ENCODE measurements at places on chromosomes 1 and 21.

GRCh38 chr1:32178380-32179192 is 889 bp upstream of the TXLNA start:
- no peak for DNase-seq

- DNase-seq, result no peak
These were observed 25.8 kb downstream of the MACO1 start for GRCh38 chr1:25456502-25456901.

DNA sequence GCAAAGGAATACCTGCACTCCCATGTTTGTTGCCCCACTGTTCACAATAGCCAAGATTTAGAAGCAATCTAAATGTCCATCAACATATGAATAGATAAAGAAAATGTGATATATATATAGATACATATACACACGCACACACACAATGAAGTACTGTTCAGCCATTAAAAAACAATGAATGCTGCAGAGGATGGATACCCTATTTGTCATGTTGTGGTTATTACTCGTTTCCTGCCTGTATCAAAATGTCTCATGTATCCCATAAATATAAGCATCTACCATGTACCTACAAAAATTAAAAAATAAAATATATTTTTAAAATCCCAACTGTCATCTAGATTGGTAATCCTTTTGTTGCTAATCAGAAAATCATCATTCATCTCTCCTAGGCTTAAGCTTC is 634.8 kb upstream of the ADGRL2 start:
- no peak for DNase-seq

- DNase-seq, result no peak
These were observed 476.5 kb upstream of the VAMP3 start for GRCh38 chr1:7294636-7295035.

GRCh38 chr1:161718559-161719324 is 2.6 kb upstream of the FCRLB start:
- no peak for DNase-seq

GRCh38 chr1:2821966-2822620 is 20.6 kb upstream of the TTC34 start:
- peak; percentile 59 for DNase-seq

- no peak for DNase-seq
These were observed 14.2 kb upstream of the MYOM3 start for GRCh38 chr1:24126018-24126671.

DNA sequence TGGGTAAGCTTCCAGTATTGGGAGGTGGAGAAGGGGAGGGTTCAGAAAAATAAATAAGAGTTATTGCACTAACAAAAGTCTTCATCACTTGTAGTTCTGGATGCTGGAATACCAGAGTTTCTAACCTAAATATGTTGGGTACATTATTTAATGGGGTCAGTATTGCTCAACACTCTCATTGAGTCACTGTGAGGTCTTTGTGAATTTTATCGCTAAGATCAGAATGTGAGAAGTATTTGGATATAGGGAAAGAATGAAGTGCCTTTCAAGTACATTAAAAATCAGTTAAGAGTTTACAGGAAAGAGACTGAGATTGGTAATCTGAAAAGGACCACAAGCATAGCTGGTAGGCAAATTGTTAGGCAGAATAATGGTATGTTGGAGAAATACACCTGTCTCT is 8.8 kb downstream of the SNRPE start:
- no peak for DNase-seq

DNA sequence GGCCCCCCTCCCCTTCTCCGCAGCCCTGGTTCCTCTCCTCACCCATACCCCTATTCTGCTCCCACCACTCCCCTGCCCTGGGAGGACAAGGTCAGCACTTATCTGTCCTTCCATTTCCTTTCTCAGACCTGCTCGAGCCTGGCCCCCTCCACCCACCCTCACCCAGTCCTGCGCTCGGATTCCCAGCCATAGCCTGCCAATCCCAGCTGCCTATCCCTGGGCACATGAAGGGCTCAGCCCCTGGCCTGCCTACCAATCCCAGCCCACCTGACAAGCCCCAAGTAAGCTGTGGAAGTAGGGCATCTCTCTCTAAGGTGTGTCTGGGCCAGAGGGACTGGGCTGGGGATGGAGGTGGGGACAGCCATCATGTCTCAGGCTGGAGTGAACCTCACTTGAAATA is 5.4 kb downstream of the BLACAT1 start:
- no peak for DNase-seq

- no peak for DNase-seq
These were observed 34.9 kb downstream of the SEC16B start for GRCh38 chr1:177934927-177935326.

DNA sequence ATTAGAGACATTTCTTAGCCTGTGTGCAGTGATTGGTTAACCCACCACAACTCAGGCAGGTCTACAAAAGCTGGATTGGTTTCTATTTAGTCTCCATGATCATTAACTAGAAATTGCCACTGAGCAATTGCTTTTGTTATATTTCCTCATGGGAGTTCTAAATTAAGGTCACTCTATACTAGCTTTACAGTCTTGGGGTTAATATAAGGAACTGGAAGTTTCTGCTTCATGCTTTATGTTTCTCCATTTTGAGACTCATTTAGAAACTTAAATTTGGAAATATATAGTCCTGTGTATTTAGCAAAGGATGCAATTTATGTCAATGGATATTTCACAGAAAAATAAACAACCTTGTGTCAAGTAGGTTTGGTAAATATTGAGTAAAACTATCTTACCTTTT is 137.5 kb downstream of the HLX start:
- no peak for DNase-seq

- DNase-seq, result no peak
These were observed 41.3 kb upstream of the TACSTD2 start for GRCh38 chr1:58618303-58618702.

- peak; percentile 90 for DNase-seq
These were observed 24.7 kb downstream of the CDK18 start for GRCh38 chr1:205528887-205529825.

- DNase-seq, result peak; percentile 29
These were observed 876 bp downstream of the RAB29 start for GRCh38 chr1:205774198-205775014.

DNA sequence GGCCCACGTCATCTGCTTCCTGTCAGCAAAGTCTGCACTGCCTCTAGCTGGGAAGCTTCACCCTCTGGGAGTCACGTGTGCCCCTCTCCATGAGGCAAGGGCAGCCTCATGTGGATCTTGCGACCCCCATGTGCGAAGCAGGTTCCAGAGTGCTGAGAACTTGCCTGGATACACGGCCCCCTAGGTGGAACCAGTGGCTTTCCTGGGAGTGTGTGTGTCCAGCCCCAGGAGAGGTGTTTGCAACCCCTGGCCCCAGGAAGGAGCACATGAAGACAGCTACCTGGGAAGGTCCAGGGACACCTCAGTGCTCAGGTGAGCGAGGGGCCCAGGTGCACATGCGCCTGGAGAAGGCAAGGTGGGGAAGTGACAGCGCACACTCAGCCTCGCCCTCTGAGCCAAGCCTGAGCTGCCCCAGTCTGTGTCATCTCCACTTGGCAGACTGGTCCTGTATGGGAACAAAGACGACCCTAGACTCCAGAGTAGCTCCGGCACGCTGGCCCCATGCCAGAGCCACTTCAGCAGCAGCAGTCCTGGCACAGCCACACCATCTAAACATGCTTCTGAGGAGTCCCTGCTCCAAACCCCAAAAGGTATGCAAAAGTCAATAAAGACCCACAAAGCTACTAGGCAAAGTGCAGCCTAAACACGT is 8.9 kb downstream of the LSS start:
- DNase-seq, result no peak

DNA sequence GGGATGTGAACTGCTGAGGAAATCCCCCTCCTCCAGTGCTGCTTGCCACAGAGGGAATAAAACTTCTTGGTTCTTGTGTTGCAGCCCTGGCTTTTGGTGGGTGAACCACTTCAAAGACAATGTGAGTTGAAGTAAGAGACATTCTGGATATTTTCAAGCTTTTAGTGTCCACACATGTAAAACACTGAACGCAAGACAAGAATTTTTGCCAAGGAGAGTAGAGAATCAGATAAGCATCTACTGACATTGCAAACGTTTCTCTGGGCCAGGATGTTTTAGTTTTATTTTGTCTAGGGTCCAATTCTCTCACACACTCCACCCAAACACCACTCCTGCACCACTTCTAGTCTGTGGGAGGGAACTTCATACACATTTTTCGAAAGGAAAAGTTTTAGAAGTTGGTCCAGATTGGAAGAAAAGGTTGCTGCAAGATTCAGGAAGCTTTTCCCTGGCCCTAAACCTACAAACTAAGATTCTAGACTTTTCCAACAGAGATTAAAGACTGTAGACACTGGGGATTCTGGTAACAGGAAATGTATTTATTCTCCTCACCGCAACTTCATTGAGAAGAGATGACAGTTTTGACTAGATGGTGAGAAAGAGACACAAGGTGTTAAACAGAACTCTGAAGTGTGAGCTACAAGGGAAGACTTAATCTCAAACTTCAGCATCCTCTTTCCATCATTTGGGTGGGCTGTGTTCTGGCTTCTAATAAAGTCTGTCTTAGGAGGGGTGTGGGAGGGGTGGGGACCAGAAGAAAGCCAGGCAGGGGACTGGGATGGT is 16.1 kb downstream of the FASLG start:
- DNase-seq, result no peak

- DNase-seq, result no peak
These were observed 261.3 kb upstream of the CHRM3 start for GRCh38 chr1:239125027-239125426.

DNA sequence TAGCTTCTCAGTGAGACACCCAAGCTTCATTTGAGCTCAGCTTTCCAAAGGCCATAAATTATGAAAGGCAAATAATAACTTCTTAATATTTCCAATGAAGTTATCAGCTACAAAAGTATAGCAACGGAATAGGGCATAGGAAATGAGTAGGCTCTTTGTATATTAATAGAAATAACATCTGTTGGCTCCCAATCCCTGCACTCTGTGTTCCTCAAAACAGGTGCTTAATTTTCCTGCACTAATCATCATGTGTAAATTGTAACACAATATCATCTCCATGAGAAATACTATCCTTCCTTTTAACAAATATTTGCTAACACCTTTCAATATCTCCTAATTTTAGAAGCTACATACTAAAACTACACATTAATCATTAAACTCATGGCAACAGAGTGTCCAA is 19.2 kb upstream of the IFI44L start:
- no peak for DNase-seq

DNA sequence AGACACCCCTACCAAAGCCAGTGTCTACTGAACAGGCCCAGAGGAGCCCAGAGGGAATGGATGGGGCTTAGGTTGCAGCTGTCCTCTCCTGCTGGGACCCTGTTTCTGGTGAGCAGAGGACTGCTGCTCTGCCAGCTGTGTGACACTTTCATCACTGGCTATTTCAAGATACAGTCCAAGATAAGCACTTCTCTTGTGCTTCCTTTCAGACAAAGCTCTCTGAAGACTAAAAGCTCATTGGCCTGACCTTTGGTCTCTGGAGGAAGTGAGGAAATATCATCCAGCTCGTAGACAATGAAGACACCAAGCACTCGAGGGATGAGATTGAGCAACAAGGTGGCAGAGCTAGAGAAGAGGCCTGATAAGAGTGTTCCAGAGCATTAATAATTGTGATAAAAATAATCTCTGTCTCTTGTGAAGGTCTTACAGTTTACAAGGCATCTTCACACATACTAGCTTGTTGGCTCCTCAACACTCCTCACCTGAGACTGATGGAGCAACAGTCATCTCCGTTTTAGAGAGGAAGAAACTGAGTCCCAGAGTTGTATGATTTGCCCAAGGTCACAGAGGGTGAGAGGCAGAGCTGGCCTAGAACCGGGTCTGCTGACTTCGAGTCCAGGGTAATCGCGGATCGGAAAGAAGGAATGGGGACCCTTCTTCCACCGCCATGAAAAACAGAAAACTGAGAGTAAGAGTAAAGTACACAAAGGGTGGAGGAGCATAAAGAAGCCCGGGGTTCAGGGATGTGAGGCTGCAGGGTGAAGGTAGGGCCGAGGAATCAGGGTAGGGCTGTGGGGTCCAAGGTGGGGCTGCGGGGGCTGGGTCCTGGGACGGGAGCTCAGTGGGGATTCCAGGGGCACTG is 666 bp downstream of the PAFAH2 start:
- peak; percentile 11 for DNase-seq

DNA sequence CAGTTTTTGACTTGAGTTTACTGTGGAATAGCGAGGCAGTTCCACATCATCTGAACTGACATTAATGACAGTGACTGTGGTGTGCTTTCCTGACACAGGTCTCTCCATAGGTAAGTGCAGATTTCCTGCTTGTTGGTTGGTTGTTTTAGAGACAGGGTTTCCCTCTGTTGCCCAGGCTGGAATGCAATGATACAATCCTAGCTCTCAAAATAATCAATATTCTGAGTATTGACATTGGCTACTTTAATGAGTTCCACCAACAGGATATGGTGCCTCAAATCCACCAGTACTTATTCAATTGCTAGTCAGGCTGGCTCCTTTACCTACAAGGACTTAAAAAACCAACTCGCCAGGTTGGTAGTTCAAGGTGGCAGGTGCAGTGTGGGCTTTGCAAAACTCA is 63.8 kb downstream of the CLSTN1 start:
- DNase-seq, result no peak

GRCh38 chr1:100277866-100278265 is 11.8 kb downstream of the RTCA start:
- no peak for DNase-seq

DNA sequence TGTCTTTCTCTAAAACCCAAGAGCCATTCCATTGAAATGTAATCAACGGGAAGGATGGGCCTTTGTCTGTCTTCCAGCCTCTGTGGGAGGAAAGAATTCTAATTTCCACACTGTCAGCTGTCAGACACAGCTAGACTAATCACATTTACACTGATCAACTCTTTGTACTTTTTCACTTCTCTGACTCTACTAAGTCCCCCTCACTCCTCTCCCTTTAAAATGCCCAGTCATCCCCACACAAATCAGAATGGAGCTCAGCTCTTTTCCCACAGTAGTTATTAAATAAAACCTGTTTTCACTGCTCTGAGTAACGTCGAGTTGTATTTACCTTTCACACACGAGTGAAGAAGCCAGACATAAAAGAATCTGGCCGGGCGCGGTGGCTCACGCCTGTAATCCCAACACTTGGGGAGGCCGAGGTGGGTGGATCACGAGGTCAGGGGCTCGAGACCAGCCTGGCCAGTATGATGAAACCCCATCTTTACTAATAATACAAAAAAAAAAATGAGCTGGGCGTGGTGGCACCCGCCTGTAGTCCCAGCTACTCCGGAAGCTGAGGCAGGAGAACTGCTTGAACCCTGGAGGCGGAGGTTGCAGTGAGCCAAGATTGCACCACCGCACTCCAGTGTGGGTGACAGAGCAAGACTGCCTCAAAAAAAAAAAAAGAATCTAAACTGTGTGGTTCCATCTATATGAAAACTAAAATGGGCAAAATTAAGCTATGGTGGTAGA is 13.3 kb downstream of the ZBTB8OS start:
- no peak for DNase-seq

DNA sequence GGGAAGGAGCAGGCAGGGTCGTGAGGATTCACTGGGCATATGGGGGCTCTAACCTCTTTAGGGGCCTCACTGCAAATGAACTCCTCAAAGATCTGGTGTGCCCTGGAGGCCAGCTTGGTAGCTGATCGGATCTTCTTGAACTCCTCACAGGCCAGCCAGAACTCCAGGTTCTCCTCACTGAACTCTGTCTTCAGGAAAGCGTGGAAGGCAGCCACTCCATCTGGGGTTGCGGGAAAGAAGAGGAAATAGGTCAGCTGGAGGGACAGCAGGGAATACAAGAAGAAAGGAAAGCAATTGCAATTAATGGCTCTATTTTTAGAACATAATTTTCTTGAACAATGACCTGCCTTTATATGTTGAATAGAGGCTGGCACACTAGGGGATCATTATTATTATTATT is 2.3 kb downstream of the RGS16 start:
- no peak for DNase-seq

Measured in left colon (tissue), 2 donors.